ENCODE measurements at places on chromosomes 5 and 9. TPM values are rescaled to one million over a fixed set of nuclear protein-coding genes. Genes with fewer than 3 reads are reported as not detected.

Gene CNTNAP3
- 120 TPM for total RNA-seq

Gene MARCOL
- total RNA-seq = not detected

Gene RBM27
- total RNA-seq = 39.9 TPM

DNA sequence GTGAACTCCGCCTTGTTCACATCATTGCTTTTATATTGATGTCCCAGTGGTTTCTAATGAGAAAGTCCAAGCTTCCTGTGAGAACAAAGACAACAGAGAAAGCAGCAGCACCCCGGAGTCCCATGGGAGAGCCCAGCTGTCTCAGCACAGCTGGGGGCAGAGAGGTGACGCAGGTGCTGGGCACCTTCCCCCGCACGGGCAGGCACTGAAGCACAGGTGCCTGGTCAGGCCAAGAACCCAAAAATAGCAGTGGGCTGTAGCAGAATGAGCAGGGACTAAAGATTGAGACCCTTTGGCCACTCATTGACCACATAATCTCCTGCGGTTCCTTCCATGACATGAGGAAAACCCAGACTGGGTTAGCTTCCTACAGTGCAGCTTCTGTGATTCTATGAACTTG is 18.8 kb downstream of the SRD5A1 start:
- no peak for DNase-seq

DNA sequence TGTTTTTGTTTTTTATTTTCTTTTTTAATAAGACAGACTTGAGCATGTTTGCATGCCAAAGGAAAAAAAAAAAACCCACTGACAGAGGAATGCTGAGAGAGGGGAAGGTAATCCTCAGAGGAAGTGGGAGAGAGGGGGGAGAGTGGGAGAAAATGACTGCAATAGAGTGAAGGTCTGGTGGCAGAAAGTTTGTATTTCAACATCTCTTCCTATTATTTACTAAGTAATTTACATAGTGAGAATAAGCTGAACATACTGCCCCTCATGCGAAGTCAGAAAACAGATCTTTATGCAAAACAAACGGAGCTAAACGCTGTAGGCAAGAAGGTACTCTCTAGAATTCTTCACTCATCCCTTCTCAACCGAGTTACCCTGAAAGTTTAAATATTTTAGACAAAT is 45.0 kb downstream of the ELL2 start:
- no peak for DNase-seq

DNA sequence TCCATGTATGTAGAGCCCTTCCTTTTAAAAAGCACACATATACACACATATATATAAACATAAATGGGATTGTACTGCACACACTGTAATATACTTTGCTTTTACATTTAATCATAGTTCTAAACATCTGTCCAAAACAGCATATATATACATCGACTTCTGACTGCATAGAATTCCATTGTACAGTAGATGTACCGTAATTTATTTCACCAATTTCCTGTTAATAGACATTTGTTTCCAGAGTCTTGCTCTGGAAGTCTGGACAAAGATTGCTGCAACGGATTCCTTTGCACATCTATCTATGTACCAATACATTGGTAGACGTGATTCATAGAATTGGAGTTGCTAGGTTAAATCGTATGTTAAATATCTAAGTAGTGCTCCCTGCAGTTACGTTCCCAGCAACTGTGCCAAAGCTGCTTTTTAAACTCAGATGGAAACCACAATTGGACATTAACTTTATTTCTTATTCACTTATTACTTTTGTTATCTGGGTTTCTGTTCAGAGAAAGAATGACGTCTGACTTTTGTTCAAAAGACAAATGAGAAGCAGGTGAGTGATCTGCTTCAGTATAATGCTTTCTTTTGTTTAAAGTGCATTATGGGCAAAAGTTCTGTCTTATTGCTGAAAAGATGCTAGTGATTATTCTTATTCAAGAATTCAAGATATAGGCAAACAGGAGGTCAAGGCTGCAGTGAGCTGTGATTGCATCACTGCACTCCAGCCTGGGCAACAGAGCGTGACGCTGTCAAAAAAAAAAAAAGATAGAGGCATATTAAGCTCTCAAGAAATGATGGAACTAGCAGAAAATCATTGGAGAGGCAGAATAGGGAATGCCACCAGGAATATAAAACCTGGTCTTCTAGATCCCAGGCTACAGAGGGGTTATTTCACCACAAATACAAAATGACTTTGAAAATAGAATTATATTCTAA is 138.2 kb downstream of the FGF1 start:
- DNase-seq = no peak

GRCh38 chr5:102226321-102226720 is 69.8 kb downstream of the SLCO4C1 start:
- DNase-seq = no peak

DNA sequence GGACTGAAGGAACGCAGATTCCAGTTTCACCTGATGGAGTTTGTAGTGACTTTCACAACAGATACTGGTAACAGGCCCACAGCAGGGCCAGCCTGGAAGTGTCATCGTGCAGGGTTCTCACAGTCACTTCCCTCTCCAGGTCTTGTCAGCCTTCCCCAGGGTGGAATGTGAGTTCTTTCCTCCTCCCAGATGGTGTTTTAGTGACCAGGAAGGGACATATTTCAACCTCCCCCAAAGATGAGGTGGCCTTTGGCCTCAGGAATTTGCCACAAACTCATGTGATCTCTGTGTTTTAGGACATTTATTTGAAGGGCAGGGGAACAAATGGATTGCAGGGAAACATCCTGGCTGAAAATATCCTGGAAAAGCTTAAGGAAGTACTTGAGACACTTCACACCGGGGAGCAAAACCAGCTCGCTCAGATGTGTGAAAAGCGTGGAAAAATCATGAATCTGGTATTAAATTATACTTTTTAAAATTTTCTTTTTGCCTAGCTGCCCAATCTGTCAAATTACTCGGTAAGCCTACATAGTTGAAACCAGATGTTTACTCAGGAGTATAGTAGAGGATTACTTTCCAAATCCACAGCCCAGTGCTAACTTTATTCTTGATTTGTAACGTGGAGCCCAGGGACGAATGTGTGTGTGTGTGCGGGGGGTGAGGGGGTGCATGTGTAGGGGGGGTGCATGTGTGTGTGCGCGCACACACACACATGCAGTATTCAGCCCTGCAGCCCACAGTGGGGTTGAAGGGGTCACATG is 66.8 kb downstream of the PTPDC1 start:
- DNase-seq = no peak

- DNase-seq = no peak
These were observed 376.4 kb downstream of the CTNND2 start for GRCh38 chr5:11527652-11528349.

All from occipital lobe (tissue), 3 donors.